ENCODE measurements at places on chromosomes 3 and 15.

GRCh38 chr3:188205992-188206416, 52.0 kb downstream of the LPP start:
- DNase-seq = no peak

GRCh38 chr3:72157748-72158638, 373.0 kb upstream of the PROK2 start:
- no peak for DNase-seq

- no peak for DNase-seq
Observed at GRCh38 chr15:100721758-100722550, 119.6 kb downstream of the ASB7 start.

GRCh38 chr3:130907966-130908365, 14.1 kb downstream of the ATP2C1 start:
- DNase-seq = no peak

- no peak for DNase-seq
Observed at GRCh38 chr3:144760831-144761230, 789.2 kb downstream of the DIPK2A start.

- no peak for DNase-seq
Observed at GRCh38 chr15:54681584-54681983, 515.2 kb downstream of the RSL24D1 start.

DNA sequence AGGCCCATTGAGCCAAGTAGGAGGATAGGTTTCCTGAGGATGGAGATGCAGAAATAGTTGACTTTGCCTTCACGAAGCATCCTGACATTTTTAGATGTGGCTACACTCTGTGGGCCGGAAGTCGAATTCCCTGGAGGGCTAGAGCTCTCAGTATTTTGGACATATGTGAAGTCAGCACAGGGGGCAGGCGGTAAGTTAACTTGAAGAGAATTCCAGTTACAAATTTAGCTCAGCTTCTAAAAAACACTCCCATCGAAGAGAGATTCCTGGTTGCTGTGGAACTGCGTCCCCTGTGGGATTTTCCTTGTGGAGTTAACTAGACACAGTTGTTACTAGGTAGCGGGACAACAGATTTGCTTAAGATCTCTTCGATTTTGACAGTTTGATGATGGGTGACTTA, 161.9 kb upstream of the RGMA start:
- DNase-seq = no peak

DNA sequence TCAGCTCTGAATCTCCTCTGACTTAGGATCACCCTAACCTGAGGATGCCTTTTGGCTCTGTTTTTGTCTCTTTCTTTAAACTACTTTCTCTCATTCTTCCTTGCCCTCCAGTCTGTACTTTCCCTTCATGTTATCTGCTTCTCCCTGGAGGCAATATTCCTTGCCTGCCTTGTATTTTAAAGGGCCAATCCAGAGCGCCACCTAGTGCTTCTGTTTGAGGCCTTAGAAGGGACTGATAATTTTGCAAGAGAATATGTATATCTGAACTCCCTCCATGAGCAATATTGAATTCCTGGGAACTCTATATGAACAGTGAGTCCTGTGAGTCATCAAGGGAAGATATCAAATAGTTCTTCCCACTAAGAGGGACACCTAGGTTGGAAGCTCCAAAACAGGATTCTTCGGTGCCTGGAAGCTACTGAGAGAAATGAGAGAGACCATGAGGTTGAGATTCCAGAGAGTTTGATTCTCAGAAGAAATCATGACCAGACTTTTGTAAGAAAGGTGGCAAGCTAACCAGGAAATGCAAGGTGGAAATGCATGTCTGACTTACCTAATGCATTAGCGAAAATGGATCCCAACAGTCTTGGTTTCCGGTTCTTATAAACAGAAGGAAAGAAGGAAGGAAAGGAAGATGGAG, 203.8 kb upstream of the CD96 start:
- DNase-seq = peak; percentile 2

DNA sequence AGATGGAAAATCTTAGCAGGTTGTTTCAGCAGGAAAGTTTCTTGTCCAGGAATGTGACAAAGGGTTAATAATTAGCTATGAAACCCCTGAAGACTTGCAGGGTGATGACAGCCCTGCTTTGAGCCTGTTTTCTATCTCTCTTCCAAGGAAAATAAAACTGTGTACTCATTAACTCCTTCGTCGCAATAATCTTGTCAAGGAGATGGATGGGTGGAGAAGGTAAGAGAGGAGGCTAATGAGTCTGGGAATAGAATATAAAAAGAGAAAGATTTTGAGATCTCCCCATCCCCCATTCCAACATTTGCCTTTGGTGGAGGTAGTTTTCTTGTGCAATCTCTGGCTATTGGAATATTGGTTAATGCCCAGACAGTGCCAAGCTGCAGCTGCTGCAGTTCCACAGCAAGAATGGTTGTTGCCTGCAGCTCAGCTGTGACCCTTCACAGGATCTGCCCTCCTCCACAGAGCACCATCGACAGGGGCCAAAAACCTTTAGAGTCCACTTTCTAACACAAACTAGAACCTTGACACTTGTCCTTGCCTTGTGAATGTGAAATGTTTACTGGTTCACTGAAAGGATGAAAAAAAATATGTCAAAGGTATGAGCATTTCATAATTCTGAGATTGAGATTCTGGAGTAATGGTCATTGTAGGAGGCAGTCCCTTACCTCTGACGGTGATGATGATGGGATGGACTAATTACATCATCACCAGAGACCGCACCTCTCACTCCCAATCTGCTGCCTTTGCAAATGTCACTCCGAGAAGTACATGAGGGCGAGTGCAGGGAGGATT, 4.2 kb upstream of the LRIG1 start:
- no peak for DNase-seq

DNA sequence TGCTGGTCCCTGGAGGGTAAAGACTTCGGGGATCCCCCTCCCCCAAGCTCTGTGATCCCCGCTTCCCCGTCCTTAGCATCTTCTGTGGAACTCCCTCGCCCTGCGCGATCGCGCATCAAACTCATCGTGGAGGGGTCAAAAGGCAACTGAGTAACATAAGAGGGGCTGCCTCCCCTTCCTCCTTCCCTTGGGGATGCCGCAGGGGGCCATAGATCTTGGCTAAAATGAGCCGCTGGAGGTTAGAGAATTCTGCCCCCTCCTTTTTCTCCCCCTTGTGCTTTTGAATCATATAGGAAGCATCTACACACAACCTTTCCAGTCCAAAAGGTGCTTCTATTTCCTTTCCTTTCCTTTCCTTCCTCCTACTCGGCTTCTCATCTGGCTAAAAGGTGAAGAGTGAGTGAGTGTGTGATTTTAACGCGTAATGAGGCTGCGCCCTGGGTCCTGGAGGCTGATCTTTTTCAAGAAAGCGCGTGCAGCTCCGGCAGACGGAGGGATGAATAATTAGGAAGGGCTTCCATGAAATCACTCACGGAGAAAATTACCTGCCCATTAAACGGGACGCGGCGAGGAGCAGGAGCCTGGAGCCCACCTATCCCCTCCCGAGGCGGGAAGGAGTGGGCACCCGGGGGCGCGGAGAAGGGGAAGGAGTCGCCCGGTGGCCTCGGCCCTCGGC, 831 bp upstream of the ROBO2 start:
- DNase-seq = no peak

GRCh38 chr3:126499401-126499800, 18.2 kb downstream of the UROC1 start:
- no peak for DNase-seq

DNA sequence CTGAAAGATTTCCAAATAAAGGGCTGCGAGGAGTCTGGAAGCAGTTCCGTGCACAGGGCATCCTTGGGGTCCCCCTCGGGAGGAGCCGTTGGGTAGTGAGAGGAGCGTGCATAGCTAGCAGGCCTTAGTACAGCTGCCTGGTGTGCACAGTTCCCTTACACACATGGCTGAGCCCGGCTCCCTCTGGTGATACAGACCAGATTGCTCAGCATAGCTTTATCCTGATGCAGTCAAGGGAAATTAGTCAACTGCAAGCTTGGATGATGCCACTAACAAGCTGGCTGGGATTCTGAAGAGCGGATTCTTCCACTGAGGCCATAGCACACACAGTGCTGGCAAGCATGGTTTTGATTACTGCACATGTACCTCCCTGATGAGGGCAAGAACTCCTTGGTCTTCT, 349.4 kb downstream of the LRTM1 start:
- DNase-seq = no peak

GRCh38 chr15:79954661-79955060, 16.3 kb downstream of the BCL2A1 start:
- DNase-seq = no peak

GRCh38 chr3:168620854-168621253, 525.1 kb upstream of the GOLIM4 start:
- no peak for DNase-seq

DNA sequence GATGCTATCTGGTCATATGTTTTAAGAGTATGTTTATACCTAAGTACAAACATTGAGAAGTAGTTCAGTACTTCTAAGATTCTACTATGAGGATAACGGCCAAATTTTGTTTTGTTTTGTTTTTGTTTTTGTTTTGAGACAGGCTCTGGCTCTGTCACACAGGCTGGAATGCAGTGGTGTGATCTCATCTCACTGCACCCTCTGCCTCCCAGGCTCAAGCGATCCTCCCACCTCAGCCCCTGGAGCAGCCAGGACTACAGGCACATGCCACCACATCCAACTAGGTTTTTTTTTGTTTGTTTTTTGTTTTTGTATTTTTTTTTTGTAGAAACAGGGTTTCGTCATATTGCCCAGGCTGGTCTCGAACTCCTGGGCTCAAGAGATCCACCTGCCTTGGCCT, 47.5 kb upstream of the RPS17 start:
- no peak for DNase-seq

DNA sequence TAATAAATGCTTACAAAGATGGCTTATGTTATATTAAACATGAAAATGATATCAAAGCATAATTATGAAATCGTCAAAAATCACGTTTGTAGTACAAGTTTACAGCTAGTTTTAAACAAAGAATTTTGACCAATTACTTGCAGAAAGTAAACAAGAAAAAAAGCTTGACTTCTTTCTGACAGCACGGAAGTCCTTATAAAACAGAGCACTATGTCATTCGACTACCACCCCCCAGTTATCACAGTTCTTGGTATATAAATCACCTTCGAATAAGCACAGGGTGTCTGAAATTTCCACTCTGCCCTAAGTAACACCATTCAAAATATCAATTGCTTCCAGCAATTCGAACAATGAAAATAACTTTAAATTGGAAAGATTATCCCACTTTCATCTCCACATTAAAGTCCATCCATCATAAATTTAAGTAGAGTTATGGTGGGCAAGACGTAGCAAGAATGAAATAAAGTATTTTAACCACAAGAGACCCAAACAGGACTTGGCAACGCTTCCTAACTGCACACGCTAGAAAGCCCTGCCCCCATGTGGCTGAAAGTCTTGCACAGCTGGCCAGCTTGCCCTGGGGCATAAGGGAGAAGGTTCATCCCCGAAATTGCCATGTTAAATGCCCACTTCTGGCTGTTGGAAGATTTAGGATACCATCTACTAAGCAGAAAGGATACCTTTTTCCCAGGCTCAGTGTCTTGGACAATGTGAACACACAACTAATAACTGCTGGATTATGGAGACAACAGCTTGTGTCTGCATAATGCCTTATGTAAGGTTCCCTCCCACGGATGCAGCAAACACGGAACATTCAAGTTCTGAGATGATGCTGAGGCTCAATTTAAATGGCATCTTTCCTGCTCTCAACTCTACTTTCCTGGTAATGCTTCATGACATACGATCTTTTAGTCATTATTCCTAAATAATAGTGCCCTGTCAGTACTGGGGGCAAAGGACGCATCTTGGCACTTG, 116.4 kb upstream of the TJP1 start:
- no peak for DNase-seq

GRCh38 chr3:184993394-184993793, 159.5 kb downstream of the C3orf70 start:
- no peak for DNase-seq

GRCh38 chr3:26381411-26381810, 241.2 kb upstream of the LRRC3B start:
- no peak for DNase-seq

DNA sequence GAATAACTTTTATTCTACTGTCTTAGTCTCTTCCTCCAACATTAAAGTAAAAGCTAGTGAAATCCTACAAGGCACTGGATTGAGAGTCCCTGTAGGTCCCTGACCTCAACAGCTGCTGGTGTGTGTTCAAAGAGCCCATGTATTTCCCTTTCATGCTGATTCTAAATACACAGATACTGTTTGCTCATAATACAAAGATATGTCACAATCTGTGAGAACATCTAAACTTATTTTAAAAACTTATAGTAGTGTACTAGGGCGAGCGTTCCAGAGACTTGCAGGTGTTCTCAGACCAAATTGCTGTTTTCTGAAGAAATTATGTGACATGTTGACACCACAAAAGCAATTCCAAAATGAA, 145.9 kb upstream of the LIPC start:
- no peak for DNase-seq

- no peak for DNase-seq
Observed at GRCh38 chr3:126512026-126512425, 5.5 kb downstream of the UROC1 start.

DNA sequence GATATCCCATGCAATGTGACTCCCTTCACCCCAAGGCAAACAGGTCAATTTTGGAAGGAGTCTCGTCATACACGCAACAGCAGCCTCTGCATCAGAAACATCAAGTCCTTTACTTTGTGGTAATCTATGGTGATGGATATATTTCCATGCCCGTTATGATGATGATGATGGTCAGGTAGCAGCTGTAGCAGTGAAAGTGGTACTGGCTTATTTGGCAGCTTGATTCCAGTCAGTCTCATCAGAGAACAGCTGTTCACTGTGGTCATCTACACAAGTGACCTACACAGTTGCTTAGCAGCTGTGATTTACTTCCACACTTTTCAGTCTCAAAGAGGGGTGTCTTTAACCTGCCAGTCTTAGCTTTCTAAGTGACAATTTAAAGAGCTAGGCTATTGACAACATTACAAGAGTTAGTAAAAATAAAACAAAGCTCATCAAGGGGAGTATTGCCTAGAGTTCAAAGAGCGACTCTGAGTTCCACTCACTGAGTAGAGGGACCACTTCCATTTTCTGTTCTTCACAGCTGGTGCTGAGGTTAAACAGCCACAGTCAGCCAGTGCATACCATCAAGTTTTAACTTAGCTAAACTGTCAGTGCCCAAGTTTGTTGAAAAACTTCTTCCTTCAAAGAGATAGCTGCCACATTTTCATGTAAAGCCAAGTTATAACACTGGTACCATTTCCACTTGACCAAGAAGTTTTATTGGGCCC, 587.4 kb upstream of the KCNMB2 start:
- no peak for DNase-seq

GRCh38 chr3:10008588-10009344, 17.5 kb upstream of the FANCD2 start:
- DNase-seq = peak; percentile 37

DNA sequence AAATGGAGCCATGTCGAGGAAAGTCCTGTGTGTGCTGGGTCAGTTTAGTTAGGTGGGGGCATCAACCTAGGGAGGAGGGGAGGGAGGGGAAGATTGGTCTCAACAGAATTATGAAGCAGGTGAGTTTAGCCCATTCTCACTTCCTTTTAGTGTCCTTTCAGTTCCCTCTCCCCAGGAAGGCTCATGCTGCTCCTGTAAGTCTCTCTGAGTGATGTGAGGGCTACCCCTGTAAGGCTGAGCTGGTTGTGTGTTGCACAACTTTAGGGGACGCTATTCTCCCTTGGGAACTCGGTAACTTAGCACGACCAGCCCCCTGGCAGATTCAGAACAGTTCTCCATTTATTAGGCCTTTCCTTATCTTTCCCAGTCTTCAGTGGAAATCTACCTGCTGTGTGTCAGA, 21.2 kb downstream of the IL5RA start:
- no peak for DNase-seq

GRCh38 chr15:42371096-42371495, 11.8 kb downstream of the CAPN3 start:
- no peak for DNase-seq

Data from stimulated activated CD8-positive, alpha-beta memory T cell treated with anti-CD3 and anti-CD28 coated beads, Interleukin-7, amount 100 ng/mL, for 1 hour (primary cell).